Activated naive CD8-positive, alpha-beta T cell treated with anti-CD3 and anti-CD28 coated beads, Interleukin-2, amount 50 U/mL, for 24 hours (primary cell): ENCODE measurements at places on chromosomes 7 and 10.

- DNase-seq, result no peak
Measured at GRCh38 chr10:97095701-97096260, 90.0 kb downstream of the SLIT1 start.

GRCh38 chr10:77187376-77187999, 450.1 kb downstream of the KCNMA1 start:
- no peak for DNase-seq

GRCh38 chr10:49761789-49762565, at the start of gene OGDHL:
OGDHL (minus strand) TSS chr10:49762323; CDS start chr10:49758592, 3,731 bp downstream.
- peak; percentile 74 for DNase-seq

DNA sequence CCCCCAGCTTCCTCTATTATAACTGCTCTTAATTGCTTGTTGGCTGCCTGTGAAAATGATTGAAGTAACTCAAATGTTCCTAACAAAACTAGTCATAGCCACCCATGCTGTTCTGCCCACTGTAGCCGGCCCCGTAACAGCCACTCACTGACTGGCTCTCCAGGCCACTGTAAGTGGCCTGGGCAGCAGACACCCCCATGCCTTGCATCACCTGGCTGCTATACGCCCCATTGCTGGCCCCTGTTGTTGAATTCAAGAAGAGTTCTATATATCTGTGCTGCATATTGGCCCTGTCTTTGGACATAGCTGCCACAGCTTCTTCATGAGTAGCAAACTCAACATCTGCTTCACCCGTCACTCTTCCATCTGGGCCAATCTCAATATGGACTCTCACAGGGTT, 15.1 kb downstream of the FXYD4 start:
- no peak for DNase-seq

GRCh38 chr7:5363729-5364128, 59.9 kb downstream of the TNRC18 start:
- no peak for DNase-seq

- DNase-seq, result no peak
Measured at GRCh38 chr10:68165643-68166042, 56.4 kb downstream of the MYPN start.

DNA sequence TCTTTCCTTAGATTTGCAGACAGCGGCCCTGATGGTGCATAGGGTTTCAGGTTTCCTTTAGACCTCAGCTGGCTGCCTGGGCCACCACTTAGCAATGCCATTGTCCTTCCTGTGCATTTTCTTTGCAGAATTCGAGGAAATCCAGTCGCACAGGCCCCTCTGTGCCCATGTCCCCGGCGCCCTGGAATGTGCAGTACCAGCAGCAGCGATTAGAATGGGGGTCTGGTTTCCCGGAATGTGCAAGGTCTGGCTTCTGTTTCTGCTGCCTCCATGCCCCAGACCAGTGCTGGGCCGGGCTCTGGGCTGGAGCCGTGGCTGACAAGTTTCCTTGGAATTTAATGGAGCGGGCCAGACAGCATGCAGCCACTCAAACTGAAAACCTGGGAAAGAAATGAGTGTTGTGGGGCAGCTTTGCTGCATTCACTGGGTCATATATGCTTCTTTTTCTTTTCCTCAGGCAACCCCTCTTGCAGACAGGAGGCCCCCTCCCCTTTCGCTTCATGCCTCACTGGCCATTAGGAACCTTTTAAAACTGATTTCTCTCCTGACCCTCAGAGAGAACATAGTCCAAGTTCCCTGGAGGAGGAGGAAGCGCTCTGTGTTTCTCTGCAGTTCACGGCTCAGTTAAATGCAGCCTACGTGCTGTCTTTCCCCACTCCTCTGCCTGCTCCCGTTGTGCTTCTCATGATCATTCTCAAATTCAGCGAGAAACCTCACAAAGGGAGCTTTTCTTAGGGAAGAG, 14.4 kb downstream of the HTRA1 start:
- DNase-seq, result no peak

GRCh38 chr7:105020926-105021325, 6.9 kb downstream of the KMT2E start:
- no peak for DNase-seq
